GM23338 (cell line): ENCODE measurements at places on chromosomes 2 and 18. TPM values are rescaled to one million over a fixed set of nuclear protein-coding genes. Genes with fewer than 3 reads are reported as not detected.

The MAB21L4 gene
- not detected in 2 replicates for total RNA-seq

The ORMDL1 gene
- 49.0 and 50.5 TPM in 2 replicates for total RNA-seq

- H3K27me3 ChIP-seq = no peaks in the 10 kb centered on the region
- H3K4me3 ChIP-seq = no peak overlapping the region
- no peaks in the 10 kb centered on the region for H3K4me1 ChIP-seq
- H3K27ac ChIP-seq = no peak overlapping the region
- H3K36me3 ChIP-seq = no peaks in the 10 kb centered on the region
Measured at GRCh38 chr18:79815657-79816056, 17.9 kb downstream of the KCNG2 start.

DNA sequence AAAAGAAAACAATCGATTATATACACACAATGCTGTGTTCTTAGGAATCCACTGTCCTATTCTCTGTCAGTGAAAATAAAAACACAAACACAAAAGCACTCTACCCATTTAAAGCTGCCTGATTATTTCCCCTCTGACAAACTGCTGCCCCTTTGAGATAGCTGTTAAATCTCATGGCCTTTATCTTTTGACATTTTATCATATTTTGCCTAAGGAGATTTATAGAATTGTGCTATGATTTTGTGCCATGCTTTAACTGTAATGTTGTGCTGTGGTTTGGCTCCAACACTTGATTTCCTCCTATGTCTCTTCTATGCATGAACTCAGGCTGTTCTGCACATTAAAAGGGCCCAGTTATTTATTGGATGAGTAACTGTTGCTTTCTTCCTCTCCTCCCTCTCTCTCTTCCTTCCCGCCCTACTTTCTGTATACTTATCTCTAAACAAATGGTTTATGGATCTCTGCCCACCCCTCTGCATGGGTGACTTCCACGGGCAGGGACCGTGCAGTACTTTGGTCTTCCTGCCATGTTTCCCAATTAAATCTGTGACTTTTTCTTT, 1096.6 kb downstream of the TSN start:
- H3K27ac ChIP-seq = no peak overlapping the region
- no peaks in the 10 kb centered on the region for H3K36me3 ChIP-seq
- H3K27me3 ChIP-seq = no peaks in the 10 kb centered on the region
- H3K4me1 ChIP-seq = peaks cover 3% of the 10 kb centered on the region; the same call in 1 of the 2 replicates
- no peak overlapping the region for H3K4me3 ChIP-seq
- no peak for DNase-seq

DNA sequence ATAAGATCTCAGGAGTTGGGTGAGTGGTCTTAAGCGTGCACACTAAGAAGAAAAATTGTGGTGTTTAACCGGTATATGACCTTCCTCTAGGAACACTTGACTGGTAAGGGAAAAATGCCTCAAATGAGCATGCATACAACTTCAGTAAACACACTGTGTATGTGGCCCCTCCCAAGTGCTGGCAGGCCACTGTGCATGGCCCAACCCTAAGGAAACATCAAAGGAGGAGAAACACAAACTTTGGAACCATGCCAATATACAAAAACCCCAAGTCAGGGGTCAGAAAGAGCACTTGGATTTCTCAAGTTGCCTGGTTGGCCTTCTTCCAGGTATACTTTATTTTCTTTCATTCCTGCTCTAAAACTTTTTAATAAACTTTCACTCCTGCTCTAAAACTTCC, 308.9 kb upstream of the LRRTM4 start:
- H3K27me3 ChIP-seq = no peaks in the 10 kb centered on the region
- no peak overlapping the region for H3K4me3 ChIP-seq
- peaks cover 26% of the 10 kb centered on the region for H3K36me3 ChIP-seq
- H3K4me1 ChIP-seq = peaks cover 13% of the 10 kb centered on the region; the same call in 1 of the 2 replicates

DNA sequence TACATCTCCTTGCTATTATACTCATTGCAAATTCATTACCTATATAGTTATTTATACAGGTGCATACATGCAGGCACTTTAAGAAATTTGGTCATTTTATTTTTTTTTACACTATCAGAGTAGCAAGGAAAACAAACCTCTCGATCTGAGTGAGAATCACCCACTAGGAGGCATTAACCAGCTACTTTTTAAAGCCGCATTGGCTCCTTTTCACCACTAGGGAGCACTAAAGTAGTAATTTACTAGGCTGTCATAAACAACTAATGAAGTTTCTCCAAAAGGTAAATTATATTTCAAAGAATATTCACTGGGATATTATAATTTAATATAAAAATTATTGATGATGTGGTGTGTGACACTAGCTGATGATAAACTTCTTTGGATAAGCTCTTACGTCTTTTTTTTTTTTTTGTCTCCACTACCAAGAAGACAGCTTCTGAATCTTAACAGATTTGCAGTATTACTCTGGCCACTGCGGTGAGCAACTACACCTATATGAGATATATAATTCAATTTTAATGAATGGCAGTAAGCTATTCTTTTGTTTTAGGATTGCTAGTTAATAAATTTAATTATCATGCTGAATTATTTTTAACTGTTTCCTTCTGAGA, 101.9 kb downstream of the NOL4 start:
- peaks cover 18% of the 10 kb centered on the region for H3K27me3 ChIP-seq
- H3K27ac ChIP-seq = no peak overlapping the region
- H3K4me1 ChIP-seq = no peaks in the 10 kb centered on the region
- peak; percentile 85 for DNase-seq
- no peak overlapping the region for H3K4me3 ChIP-seq
- no peaks in the 10 kb centered on the region for H3K36me3 ChIP-seq

DNA sequence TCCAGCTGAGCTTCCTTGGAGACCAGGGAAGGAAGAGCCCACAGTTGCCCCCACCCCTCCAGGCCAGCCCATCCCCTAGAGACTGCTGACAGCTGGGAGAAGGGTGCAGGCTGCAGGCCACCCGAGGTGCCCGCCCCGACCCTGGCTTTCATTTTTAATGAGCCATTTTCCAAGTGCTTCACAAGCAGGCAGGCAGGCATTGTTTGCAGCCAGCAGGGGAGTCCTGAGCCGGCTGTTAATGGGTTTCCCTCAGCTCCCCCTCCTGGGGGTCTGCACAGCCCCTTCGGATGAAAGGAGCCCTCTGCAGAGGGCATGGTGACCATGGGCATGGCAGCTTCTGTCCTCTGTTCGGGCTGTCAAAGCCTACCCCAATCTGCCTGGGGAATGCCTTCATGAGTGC, 94.5 kb downstream of the ZBTB7C start:
- no peaks in the 10 kb centered on the region for H3K27me3 ChIP-seq
- H3K27ac ChIP-seq = no peak overlapping the region
- H3K36me3 ChIP-seq = no peaks in the 10 kb centered on the region
- peak; percentile 32 for DNase-seq

GRCh38 chr2:160126315-160126714, 63.9 kb upstream of the PLA2R1 start:
- H3K27me3 ChIP-seq = no peaks in the 10 kb centered on the region
- no peak overlapping the region for H3K27ac ChIP-seq
- no peaks in the 10 kb centered on the region for H3K36me3 ChIP-seq
- 0 out of 2 replicates have a peak, but pooled peaks cover 4% of the 10 kb centered on the region for H3K4me1 ChIP-seq
